ENCODE measurements at places on chromosomes 3 and 15. TPM values are rescaled to one million over a fixed set of nuclear protein-coding genes. Genes with fewer than 3 reads are reported as not detected.
A peak's percentile ranks its signal among the peaks of the same experiment; 100 is the strongest.

DNA sequence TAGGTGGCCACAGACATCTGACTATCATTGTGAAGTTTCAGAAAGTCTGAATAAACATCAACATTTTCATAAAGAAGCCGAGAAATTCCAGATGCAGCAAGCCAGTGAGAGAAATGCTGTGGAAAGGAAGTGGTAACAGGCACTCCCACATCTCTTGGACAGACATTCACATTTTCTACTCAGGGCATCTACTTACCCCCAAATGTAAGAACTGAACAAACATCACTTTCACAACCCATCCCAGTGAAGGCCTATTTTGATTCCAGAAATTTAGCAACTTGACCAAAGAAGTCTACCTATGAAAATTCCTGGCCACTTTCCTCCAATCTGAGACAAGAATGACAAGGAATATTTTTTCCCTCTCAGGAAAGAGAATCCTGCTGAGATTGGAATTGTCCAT, 224.8 kb upstream of the DCBLD2 start:
- DNase-seq = peak; percentile 40

GRCh38 chr3:88589138-88589537, 439.4 kb downstream of the C3orf38 start:
- peak; percentile 20 for DNase-seq

DNA sequence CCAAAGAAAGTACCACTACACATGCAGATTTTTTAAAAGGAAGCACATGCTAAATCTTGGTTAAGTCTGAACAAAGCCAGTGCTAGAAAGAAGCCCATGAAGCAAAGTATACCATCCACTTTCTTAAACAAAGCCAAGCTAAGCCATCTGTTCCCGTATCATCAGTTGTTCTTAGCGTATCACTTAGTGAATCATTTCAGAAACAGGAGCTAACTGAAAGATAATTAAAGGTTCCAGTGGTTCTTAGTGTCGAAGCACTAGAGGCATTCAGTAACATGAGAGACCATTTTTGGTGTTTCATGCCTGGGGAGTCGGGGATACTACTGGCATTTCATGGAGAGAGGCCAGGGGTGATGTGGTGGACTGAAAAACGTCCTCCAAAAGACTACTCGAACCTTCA, 12.8 kb downstream of the UBXN7 start:
- DNase-seq = peak; percentile 53

DNA sequence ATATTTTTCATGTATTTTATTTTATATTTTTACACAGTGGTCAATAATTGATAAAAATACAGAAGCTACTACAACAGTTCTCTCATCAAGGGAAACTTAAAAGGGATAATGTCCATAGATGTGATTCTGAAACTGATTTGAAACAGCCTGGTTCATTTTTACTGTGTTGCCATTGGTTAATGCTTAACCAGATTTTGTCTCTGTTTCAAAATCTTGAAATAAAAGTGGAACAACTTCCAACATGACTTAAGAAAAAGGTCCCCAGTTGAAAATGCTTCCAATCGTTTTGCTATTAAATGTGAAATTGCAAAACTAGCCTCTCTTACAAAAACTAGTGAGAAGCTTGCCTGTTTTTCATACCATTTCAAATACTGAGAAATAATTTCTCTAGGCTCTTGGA, 240.7 kb downstream of the LPP start:
- DNase-seq = no peak

DNA sequence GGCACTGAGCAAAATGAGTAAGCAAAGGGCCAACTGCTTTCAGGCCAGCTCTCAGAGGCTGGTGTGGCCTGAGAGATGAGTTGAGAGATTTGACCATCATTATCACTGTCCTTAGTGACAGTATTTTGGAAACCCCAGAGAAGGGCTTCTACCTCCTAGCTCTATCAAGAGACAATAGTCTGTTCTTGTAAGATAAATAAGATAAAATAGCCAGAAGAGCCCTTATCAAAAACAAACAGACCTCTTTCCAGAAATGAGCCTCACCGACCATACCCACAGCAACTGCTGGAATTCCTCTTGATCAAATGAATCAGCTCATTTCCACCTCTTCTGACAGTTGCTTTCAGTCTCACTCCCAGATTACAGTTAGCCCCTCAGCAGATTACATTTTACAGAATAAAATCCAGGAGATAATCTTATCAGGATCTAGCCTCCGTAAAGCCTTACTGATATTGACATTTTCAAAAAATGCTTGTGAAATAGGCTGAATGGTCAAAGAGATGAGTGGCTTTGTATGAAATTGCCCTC, 4.5 kb downstream of the HDC start:
- no peak for DNase-seq

DNA sequence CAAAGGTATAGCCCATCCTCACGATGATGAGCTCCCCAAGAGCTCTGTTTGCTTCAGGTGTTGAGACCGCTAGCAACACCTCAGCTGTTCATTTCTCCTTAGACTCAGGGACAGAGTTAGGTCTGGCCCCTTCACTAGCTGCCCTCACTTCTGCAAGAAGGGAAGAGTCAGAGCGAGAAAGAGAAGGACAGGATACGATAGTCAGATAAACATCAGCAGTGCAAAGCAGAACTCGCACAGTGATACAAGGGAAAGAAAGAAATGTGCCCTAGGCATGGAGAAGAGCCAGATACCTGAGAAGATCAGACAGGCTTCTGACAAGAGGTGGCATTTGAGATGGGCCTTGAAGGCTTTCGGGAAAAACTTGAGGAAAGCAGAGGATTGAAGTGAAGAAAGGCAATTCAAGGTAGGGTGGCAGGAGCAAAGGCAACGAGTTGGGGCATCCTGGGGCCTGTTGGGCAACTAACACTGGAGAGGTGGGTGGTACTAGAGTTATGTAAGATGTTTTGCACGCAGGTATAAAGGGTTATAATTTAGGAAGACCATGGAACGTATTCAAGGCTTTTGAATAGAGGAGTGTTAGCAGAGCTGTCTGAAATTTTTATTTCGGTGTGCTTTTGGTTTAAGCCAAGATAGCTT, 106.0 kb downstream of the PGPEP1L start:
- DNase-seq = no peak

DNA sequence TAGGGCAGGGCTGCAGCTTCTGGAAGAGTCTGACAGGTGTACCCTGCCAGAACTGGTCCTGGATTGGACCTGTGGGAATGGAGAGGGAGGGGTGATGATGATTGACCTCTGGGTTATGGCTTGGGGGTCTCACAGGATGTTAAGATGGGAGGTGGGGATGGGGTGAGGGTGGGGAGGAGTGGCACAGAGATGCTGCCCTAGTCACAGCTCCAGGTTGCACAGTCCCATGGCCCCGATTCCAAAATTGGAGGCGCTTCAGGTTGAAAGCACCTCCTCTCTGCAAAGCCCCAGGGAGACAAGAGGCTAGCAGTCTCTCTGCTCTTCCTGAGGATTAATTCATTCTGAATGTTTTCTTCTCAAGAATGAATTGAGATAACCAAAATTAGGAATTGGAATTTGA, 101.4 kb downstream of the FAM43A start:
- DNase-seq = no peak

- DNase-seq = no peak
These were observed 293.1 kb downstream of the NLGN1 start for GRCh38 chr3:173690542-173691180.

The PLCD1 gene
- 17.2 TPM for total RNA-seq

The SLC22A13 gene
- 0.29 TPM for total RNA-seq

The SCN11A gene
- total RNA-seq = not detected

The FHIT gene
- total RNA-seq = 0.34 TPM

The MKRN2OS gene
- total RNA-seq = not detected

The SOX14 gene
- total RNA-seq = not detected

The WDR76 gene
- total RNA-seq = 39.1 TPM

The GPR62 gene
- not detected for total RNA-seq
